ENCODE measurements at places on chromosomes 5 and 9.

GRCh38 chr5:74412066-74412465, 228.5 kb downstream of the ENC1 start:
- DNase-seq: no peak

DNA sequence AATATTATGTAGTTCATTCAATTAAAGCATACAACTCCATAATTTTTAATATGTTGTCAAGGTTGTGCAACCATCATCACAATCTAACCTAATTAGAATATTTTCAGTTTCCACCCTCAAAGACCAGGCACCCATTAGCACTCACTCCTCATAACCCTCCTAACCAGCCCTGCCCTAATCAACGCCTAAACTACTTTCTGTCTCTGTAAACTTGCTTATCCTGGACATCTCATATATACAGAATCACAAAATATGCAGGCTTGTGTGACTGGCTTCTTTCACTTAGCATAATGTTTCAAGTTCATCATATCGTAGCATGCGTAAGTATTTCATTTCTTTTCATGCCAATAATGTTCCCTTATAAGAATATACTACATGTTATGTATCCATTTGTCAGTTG, 134.8 kb upstream of the NFIL3 start:
- no peak for DNase-seq

GRCh38 chr9:137880976-137881530, 3.5 kb downstream of the CACNA1B start:
- DNase-seq: no peak

DNA sequence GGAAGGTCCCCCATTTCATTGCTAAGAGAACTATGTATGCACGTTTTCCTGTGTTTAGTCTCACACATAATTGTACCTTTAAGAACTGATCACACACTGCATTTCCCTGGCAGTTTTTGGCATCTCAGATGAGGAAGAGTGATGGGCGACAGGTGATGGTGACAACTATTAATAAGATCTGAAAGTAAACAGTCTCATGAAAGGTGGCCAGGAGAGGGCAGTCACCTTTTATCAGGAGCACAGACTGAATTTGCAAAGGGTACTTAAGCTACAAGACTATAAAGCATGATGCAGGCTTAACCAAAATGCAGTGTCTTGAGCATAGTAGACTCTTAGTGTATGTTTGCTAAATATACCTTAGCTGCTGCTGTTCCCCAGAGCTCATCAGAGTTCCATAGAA, 91.5 kb downstream of the GHR start:
- DNase-seq: no peak

DNA sequence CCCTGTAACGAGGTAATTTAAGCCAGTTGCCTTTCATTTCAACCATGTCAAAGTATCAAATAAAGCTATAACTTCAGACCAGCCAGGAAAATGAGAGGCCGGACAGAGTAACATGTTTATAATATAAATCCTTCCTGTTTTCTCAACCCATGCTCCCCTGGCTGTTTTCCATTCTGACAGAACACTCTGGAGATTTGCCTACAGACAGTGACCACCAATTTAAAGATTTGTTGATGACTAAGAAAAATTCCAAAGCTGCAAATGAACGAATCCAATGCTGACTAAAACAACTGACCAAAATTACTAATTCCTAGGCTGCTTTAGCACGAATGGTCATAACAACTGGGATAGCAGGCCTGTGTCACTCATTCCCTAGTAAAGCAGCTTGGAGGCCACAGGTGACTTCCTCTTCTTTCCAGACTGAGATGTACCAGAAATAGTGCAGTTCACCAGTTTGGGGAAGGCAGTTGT, 141.4 kb downstream of the AOPEP start:
- DNase-seq: no peak

- DNase-seq: no peak
Measured at GRCh38 chr5:151456321-151456940, 9.0 kb downstream of the SLC36A1 start.

DNA sequence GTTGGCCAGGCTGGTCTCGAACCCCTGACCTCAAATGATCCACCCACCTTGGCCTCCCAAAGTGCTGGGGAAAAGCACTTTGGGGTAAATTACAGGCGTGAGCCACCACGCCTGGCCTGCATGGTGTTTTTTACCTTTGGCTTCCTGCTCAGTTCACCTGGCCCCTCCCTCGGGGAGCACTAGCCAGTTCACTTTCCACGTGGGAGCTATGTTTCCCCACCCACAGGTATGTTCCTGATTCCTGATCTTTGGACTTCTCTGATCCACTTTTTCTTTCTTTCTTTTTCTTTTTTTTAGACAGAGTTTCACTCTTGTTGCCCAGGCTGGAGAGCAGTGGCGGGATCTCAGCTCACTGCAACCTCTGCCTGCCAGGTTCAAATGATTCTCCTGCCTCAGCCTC, 15.8 kb downstream of the DAB2IP start:
- no peak for DNase-seq

DNA sequence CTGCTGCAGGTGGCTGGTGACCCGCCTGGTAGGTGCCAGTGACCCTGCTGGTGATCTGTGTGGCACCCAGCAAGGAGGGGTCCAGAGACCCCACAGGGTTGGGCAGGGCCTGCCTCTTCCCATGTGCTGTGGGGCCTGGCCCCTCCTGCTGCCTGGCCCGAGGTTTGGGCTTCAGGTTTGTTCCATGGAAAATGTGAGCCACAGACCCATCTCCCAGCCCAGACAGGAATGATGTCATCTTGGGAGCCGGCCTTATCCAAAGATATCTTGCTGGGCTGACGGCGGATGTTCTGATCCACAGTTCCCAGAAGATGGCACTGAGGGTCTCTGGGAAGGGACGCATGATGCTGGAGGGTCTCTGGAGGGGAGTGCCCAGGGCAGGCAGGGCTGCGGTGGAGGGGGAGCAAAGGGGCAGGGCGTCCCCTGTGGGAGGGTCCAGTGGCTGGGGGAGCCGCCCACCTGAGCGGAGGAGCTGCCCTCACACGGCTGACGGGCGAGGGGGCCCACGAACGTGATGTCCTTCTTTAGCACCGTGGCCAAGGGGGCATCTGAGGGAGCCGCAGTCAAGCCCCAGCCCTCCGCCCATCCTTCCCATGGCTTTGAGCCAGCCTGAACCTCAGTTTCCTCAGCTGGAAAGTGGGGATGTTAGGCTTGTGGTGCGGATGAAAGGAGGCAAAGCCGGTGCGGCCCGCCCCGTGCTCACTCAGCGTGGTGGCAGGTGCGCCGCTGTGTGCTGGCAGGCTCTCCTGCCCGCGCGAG, 68.1 kb downstream of the COL5A1 start:
- DNase-seq: no peak

- DNase-seq: no peak
Measured at GRCh38 chr5:171840066-171840465, 54.4 kb downstream of the SMIM23 start.

DNA sequence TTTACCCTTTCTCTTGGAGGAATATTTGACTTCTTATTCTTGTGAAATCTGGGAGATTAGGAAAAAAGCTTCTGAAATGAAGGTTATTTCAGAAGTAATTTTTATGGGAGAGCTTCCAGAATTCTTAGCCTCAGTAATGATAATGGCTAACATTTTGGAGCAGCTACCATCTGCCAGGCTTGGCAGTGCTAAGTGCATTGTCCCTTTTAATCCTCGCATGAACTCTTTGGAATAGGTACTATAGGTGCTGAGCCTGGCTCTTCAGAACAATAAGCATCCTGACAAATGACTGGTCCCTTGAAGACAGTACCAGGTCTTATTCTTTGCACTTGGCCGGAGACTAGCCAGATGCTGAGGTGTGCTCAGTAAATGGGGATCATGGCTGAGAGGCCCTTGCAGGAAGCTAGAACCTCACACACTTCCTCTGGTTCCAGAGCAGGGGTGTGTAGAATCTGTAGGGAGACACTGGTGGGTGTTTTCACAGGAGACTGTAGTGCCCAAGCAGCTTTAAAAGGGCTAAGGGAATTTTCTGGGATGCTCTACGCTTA, 90.7 kb downstream of the RCL1 start:
- no peak for DNase-seq

All from activated CD4-positive, CD25-positive, alpha-beta regulatory T cell (primary cell).